ENCODE measurements at places on chromosomes 5 and 9. TPM values are rescaled to one million over a fixed set of nuclear protein-coding genes. Genes with fewer than 3 reads are reported as not detected.

DNA sequence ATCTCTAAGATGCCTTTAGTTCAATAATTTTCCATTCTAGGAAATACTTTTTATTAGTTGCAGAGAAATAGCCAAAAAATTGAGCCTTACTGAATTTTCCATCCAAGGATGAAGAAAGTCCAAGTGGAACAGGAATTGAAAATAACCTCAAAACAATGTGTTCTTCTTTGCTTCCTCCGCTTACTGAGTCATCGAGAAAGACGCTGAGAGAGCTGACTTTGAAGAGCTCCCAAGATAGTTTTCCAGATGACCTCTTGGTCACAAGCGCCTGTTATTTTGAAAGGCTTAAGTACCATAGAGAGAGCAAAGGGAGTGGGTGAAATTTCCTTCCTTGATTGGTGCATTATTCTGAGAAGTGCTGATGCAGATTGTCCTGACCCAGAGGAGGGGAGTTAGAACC lies 253.5 kb upstream of the ATP10B start:
- peaks cover 7% of the 10 kb centered on the region for H3K4me1 ChIP-seq
- no peaks in the 10 kb centered on the region for H3K36me3 ChIP-seq
- H3K27ac ChIP-seq: no peak overlapping the region
- no peak for DNase-seq

GRCh38 chr5:54803471-54804011 lies 181.9 kb downstream of the ESM1 start:
- no peak overlapping the region for H3K27ac ChIP-seq
- H3K4me1 ChIP-seq: no peaks in the 10 kb centered on the region
- no peak for DNase-seq
- H3K36me3 ChIP-seq: no peaks in the 10 kb centered on the region
- no peak overlapping the region for H3K4me3 ChIP-seq

Gene DEPDC1B
- 75.0 TPM for total RNA-seq

DNA sequence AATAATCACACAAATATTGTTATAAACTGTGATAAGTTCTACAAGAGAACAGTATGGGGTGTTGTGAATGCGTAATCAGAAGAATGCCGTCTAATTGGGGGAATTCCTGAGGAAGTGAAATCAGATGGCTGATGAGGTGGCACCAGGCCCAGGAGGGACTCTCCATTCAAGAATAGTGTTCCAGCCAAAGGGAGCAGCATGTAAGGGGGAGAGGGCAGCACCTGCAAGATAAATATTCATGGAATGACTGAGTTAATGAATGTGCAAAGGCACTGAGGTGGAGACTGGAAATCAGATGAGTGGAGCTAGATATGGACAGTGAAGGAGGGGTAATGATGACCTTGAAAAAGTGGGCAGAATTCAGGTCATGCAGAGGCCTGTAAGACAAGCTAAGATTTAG lies 250.6 kb downstream of the ARRDC3 start:
- no peak for DNase-seq
- no peak overlapping the region for H3K27ac ChIP-seq
- no peaks in the 10 kb centered on the region for H3K27me3 ChIP-seq
- H3K36me3 ChIP-seq: no peaks in the 10 kb centered on the region
- H3K4me1 ChIP-seq: no peaks in the 10 kb centered on the region

- no peak overlapping the region for H3K4me3 ChIP-seq
- DNase-seq: no peak
- no peaks in the 10 kb centered on the region for H3K4me1 ChIP-seq
- H3K27me3 ChIP-seq: no peaks in the 10 kb centered on the region
These were observed 175.5 kb upstream of the PAPPA start for GRCh38 chr9:115978091-115978490.

DNA sequence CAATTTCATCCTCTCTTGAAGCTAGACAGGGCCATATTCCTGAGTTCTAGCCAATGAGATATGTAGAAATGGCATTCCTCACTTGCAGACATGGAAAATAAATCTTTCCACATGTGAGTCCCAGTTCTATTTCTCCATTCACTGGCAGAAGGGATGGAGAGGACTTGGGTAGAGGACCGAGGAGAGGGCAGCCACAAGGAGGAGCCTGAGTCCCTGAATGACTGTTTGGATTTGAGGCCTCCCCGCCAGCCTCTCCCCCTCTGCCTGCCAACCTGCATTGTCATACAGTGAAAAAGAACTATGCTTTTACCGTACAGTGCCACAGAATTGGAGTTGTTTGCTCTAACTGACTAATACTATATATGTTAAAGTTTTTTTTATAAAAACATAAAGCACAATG lies 583.0 kb upstream of the WWC1 start:
- no peak for DNase-seq
- H3K4me3 ChIP-seq: no peak overlapping the region
- no peaks in the 10 kb centered on the region for H3K27me3 ChIP-seq
- H3K27ac ChIP-seq: no peak overlapping the region

DNA sequence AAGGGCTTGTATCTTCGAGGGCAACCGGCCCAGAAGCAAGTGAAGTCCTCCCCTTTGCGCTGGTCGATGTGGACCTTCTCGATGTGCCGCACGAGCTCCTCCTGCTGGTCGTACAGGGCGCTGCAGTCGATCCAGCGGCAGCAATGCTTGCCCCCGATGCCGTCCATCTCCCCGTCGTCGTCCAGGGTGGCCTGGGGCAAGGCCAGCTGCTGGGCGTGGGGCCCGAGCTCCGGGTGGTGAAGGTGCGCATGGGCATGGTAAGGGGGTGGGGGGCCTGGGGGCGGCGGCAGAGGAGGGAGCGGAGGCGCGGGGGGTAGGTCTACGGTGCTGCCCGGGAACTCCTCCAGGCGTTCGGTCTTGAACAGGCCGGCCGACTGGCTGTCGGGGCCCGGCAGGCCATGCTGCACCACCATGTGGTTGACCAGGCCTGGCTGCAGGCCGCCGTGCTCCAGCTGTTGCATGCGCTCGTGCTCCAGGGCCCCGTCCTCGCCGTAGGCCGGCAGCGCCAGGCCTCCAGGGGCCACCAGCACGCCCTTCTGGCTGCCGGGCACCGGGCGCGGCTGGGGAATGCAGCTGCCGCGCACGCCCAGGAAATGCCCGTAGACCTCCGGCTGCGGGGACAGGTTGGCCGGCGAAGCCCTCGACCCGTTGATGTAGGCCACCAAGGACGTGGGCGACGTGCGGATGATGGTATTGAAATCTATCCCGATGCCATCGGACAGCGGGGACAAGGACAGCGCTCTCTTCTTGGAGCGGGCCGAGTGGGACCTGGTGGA lies 181.8 kb downstream of the GLIS3 start:
- DNase-seq: peak; percentile 61
- H3K4me1 ChIP-seq: no peaks in the 10 kb centered on the region
- no peak overlapping the region for H3K4me3 ChIP-seq
- H3K27ac ChIP-seq: no peak overlapping the region

DNA sequence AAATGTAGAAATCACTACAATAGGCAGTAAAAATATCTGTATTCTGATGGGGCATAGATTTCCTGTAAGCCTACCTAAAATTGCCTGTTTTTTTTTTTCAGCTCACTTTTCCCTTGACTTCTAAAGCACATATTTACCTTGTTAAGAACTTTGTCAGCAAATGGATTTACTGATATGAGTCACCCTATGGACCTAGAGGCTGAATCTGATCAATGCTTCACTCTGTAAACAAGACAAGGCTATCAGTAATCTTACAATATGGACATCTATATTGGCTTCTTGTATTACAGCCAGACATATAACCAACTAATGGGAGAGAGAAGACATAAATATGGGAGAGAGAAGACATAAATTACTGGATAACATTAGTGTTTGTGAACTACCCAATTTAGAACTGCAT lies 792.7 kb upstream of the CHD1 start:
- no peaks in the 10 kb centered on the region for H3K36me3 ChIP-seq
- H3K4me1 ChIP-seq: peaks cover 8% of the 10 kb centered on the region
- no peaks in the 10 kb centered on the region for H3K27me3 ChIP-seq
- DNase-seq: no peak
- no peak overlapping the region for H3K27ac ChIP-seq

GRCh38 chr5:63563008-63563917 lies 399.0 kb downstream of the HTR1A start:
- no peak overlapping the region for H3K4me3 ChIP-seq
- no peaks in the 10 kb centered on the region for H3K27me3 ChIP-seq
- no peaks in the 10 kb centered on the region for H3K36me3 ChIP-seq
- DNase-seq: no peak

GRCh38 chr5:124203303-124203702 lies 543.1 kb downstream of the ZNF608 start:
- H3K36me3 ChIP-seq: peaks cover 11% of the 10 kb centered on the region
- H3K27me3 ChIP-seq: no peaks in the 10 kb centered on the region
- no peak overlapping the region for H3K27ac ChIP-seq
- H3K4me3 ChIP-seq: no peak overlapping the region
- no peak for DNase-seq

Gene SOHLH1
- total RNA-seq: 0.21 TPM

Gene GADD45G
- total RNA-seq: 15.8 TPM

DNA sequence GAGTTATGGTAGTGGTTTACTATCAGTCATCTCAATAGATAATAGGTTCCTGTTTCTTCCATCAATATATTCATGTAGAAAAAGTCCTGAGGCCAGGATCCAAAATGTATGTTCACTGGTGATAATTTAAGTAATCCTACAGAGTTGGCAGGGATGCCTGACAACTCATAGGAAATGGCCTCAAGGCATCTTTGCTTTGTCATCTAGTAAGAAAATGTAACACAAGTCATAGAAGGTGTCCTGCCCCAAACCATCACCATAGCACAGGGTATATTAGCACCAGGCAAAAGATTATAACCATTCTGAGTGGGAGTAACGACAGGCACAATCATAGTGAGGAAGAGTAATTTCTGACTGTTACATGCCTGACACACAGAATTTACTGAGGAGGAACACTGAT lies 257.0 kb downstream of the TMEM167A start:
- peaks cover 14% of the 10 kb centered on the region for H3K4me1 ChIP-seq
- H3K4me3 ChIP-seq: no peak overlapping the region
- no peaks in the 10 kb centered on the region for H3K27me3 ChIP-seq
- H3K27ac ChIP-seq: no peak overlapping the region

Gene PITX1
- total RNA-seq: not detected

DNA sequence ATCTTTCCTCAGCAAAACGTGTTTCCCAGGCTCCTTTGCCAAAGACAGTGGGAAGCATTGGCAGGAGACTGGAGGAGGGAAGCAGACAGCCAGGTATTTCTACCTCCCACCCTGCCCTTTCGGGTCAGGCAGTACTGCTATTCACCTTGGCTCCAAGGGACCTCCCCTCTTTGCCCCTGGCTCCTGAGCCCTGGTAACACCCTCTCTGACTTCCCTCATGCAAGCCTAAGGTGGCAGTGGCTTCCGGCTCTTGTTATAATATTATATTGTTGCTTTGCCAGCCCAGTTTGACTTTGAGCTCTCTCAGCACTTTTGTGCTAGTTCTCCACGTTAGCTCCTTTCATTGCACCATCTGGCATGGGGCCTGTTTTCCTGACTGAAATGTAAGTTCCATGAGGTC lies 81.6 kb upstream of the IFNK start:
- no peaks in the 10 kb centered on the region for H3K27me3 ChIP-seq
- no peak overlapping the region for H3K4me3 ChIP-seq
- peaks cover 18% of the 10 kb centered on the region for H3K4me1 ChIP-seq
- H3K36me3 ChIP-seq: no peaks in the 10 kb centered on the region
- H3K27ac ChIP-seq: no peak overlapping the region
- no peak for DNase-seq

Gene KCNV2
- total RNA-seq: not detected

- no peaks in the 10 kb centered on the region for H3K27me3 ChIP-seq
- no peaks in the 10 kb centered on the region for H3K4me1 ChIP-seq
- DNase-seq: peak; percentile 84
- no peaks in the 10 kb centered on the region for H3K36me3 ChIP-seq
- H3K27ac ChIP-seq: no peak overlapping the region
These were observed 77.8 kb upstream of the SHISAL2B start for GRCh38 chr5:64612344-64612961.

DNA sequence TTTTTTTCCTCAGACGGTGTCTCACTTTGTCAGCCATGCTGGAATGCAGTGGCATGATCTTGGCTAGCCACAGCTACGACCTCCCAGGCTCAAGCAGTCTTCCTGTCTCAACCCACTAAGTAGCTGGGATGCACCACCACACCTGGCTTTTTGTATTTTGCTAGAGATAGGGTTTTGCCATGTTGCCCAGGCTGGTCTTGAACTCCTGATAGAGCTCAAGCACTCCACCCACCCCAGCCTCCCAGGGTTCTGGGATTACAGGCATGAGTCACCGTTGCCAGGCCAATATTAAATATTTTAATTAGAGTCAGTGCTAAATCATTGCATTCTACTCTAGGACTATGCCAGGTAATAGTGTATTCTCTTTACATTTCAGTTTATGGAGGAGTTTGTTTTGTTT lies 41.5 kb downstream of the UBE2R2 start:
- H3K4me3 ChIP-seq: no peak overlapping the region
- H3K4me1 ChIP-seq: no peaks in the 10 kb centered on the region
- H3K36me3 ChIP-seq: no peaks in the 10 kb centered on the region
- DNase-seq: no peak
- H3K27ac ChIP-seq: no peak overlapping the region

Gene IARS1
- 279 TPM for total RNA-seq

DNA sequence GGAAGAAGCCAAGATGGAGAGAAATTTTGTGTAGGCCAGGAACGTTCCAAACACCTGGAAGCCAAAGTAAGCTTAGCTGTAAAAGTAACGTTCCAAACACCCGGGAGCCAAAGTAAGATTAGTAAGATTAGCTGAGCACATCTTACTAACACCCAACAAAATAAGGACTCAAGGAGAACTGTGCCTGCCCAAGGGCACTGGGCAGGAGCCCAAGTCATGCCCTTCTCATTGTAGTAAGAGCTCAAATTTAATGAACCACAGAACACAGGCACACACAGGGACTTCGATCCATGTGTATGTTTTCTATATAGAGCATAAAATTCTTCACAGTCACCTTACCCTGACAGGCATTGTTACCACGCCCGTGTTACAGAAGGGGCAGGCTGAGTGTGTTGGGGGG lies 36.1 kb upstream of the NXNL2 start:
- no peak overlapping the region for H3K4me3 ChIP-seq
- H3K4me1 ChIP-seq: 0 out of 2 replicates have a peak, but pooled peaks cover 3% of the 10 kb centered on the region
- H3K36me3 ChIP-seq: no peaks in the 10 kb centered on the region
- no peaks in the 10 kb centered on the region for H3K27me3 ChIP-seq

Gene TRIM52
- 6.2 TPM for total RNA-seq

GRCh38 chr9:84953797-84954705 lies 284.5 kb downstream of the NTRK2 start:
- no peak overlapping the region for H3K4me3 ChIP-seq
- H3K27ac ChIP-seq: no peak overlapping the region
- no peaks in the 10 kb centered on the region for H3K27me3 ChIP-seq

GRCh38 chr9:131500939-131501541 lies 1.7 kb upstream of the POMT1 start:
- H3K27me3 ChIP-seq: no peaks in the 10 kb centered on the region
- DNase-seq: no peak
- H3K36me3 ChIP-seq: peaks cover 32% of the 10 kb centered on the region
- peak overlapping the region; percentile 72 for H3K27ac ChIP-seq
- H3K4me3 ChIP-seq: no peak overlapping the region
- peaks cover 9% of the 10 kb centered on the region for H3K4me1 ChIP-seq
